Stimulated activated CD4-positive, alpha-beta T cell treated with anti-CD3 and anti-CD28 coated beads, Interleukin-1b, Interleukin-23, amount 100 ng/mL, for 24 hours (primary cell): ENCODE measurements at places on chromosomes 6 and 20.
A peak's percentile ranks its signal among the peaks of the same experiment; 100 is the strongest.

GRCh38 chr6:71294121-71294523 is 5.5 kb downstream of the OGFRL1 start:
- no peak for DNase-seq

GRCh38 chr6:169079650-169080049 is 174.0 kb downstream of the THBS2 start:
- DNase-seq, result no peak

DNA sequence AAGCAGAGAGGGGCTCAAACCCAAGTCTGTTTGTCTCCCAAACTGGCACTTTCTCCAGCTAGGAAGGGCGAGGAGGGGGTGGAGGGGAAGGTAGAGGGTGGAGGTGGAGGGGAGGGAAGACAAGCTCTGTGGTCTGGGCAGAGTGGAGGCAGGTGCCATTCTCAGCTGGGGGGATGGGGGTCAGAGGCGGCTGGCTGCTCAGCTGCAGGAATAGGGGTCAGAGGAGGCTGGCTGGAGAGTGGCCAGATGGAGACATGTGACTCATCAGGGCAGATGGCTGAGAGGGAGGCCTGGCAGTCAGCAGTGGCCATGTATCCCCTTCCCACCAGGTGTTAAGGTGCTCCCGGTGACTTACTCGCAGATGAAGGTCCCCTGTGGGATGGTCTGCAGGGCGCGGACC is 3.5 kb upstream of the SLC44A4 start:
- no peak for DNase-seq

DNA sequence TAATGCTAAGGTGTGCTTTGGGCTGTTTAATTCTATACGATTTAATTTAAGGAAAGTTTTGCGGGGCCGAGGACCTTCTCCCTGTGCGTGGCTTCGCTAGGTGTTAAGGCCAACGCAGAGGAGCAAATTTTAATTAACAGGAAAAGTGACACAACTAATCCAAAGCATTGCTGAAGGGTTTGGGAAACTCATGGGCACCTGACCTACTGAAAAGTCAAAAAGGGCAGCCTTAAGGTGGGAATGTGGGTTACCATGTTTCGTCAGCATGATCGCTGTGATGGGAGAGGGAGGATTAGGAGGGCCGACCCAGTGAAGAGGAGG is 415 bp upstream of the CUL9 start:
- DNase-seq, result no peak

GRCh38 chr6:42984924-42985475 is 630 bp downstream of the PPP2R5D start:
- no peak for DNase-seq

DNA sequence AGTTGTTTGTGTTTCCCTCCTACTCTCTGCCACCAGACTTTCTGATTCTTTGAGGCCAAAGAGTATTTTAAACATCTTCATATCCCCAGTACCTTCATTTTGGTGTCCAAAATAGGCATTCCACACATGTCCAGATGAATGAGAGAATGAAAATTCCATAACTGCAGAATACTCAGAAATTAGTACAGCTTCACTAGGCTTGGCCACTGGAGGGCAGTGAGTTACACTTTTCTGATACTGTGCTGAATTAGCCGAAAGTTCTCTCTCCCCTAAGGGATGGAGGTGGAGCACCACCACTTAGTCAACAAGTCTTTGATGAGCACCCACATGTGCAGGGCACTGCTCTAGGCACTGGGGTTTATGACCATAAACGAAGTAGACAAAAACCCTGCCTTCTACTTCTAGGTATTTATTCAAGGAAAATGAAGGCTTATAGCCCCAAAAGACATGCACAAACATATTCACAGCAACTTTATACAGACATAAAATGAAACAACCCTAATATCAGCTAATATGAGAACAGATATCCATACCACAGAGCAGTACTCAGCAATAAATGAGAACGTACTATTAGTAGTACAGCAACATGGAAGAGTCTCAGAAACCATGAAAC is 46.1 kb upstream of the TMEM217 start:
- DNase-seq, result no peak

DNA sequence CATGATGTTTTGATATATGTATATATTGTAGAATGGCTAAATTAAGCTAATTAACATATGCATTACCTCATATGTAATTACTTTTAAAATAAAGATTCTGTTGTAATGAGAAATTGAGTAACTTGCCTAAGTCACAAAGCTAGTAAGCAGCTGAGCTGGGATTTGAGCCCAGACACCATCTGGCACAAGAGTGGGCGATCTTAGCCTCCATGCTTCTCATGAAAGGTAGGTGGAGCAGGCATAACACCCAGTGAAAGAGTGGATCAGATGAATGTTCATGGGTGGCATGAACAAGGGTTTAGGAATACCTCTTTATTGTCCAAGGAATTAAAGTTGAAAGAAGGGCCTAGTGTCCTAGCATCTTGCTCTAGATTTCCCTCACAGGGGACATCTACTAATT is 365.4 kb downstream of the TFAP2B start:
- no peak for DNase-seq

- no peak for DNase-seq
Measured at GRCh38 chr6:17712576-17712975, 5.9 kb upstream of the NUP153 start.

- DNase-seq, result no peak
Measured at GRCh38 chr6:57163956-57164355, 8.2 kb upstream of the BAG2 start.

- DNase-seq, result no peak
Measured at GRCh38 chr6:144718431-144718830, 433.3 kb downstream of the UTRN start.

DNA sequence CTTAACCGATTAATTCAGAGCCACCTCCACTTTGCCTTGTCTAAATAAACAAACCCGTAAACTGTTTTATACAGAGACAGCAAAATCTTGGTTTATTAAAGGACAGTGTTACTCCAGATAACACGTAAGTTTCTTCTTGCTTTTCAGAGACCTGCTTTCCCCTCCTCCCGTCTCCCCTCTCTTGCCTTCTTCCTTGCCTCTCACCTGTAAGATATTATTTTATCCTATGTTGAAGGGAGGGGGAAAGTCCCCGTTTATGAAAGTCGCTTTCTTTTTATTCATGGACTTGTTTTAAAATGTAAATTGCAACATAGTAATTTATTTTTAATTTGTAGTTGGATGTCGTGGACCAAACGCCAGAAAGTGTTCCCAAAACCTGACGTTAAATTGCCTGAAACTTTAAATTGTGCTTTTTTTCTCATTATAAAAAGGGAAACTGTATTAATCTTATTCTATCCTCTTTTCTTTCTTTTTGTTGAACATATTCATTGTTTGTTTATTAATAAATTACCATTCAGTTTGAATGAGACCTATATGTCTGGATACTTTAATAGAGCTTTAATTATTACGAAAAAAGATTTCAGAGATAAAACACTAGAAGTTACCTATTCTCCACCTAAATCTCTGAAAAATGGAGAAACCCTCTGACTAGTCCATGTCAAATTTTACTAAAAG is 2.7 kb downstream of the FOXC1 start:
- no peak for DNase-seq

GRCh38 chr20:47610247-47610944 is 108.7 kb downstream of the NCOA3 start:
- DNase-seq, result peak; percentile 46
